Smooth muscle cell of the pulmonary artery (primary cell): ENCODE measurements at places on chromosomes 4 and X. TPM values are rescaled to one million over a fixed set of nuclear protein-coding genes. Genes with fewer than 3 reads are reported as not detected.

Gene SLC38A5
- 106 and 110 TPM in 2 replicates for total RNA-seq

Gene TMEM271
- not detected in 2 replicates for total RNA-seq

Gene EDNRA
- 9.3 and 17.1 TPM in 2 replicates for total RNA-seq

Gene GLRB
- total RNA-seq = 16.7 and 20.5 TPM in 2 replicates

Gene FAM200B
- 18.5 and 32.1 TPM in 2 replicates for total RNA-seq

Gene TLR10
- not detected in 2 replicates for total RNA-seq

Gene UGDH
- total RNA-seq = 79.7 and 154 TPM in 2 replicates

Gene TNMD
- total RNA-seq = not detected in 2 replicates

Gene RENBP
- total RNA-seq = 7.6 and 8.9 TPM in 2 replicates

Gene ENOPH1
- total RNA-seq = 41.1 and 55.4 TPM in 2 replicates

Gene AFM
- not detected in 2 replicates for total RNA-seq

Gene ZXDA
- total RNA-seq = 6.0 and 6.9 TPM in 2 replicates

Gene ASB5
- 0.83 and 2.2 TPM in 2 replicates for total RNA-seq

Gene CISD2
- 34.2 and 37.7 TPM in 2 replicates for total RNA-seq

Gene ATOH1
- not detected in 2 replicates for total RNA-seq

Gene SYNPO2
- total RNA-seq = 43.4 and 56.6 TPM in 2 replicates

Gene PPA2
- 65.6 and 66.3 TPM in 2 replicates for total RNA-seq

Gene FGFBP1
- total RNA-seq = not detected in 2 replicates

Gene SYN1
- 0.07 and 0.36 TPM in 2 replicates for total RNA-seq

Gene MAGEC3
- not detected in 2 replicates for total RNA-seq

Gene MGARP
- total RNA-seq = 24.0 and 43.3 TPM in 2 replicates

Gene NEIL3
- total RNA-seq = 0.89 and 3.8 TPM in 2 replicates

Gene TRIM2
- 34.1 and 49.1 TPM in 2 replicates for total RNA-seq

Gene SMAD1
- total RNA-seq = 6.8 and 7.9 TPM in 2 replicates

Gene HHIP
- total RNA-seq = 11.1 and 26.0 TPM in 2 replicates

Gene CCDC120
- 0.98 and 1.3 TPM in 2 replicates for total RNA-seq

Gene CSAG3
- total RNA-seq = not detected in 2 replicates

Gene PRRG1
- total RNA-seq = 11.5 and 12.8 TPM in 2 replicates

Gene TECRL
- total RNA-seq = not detected in 2 replicates

Gene CDX4
- not detected in 2 replicates for total RNA-seq

Gene FAM133A
- 0.07 and 0.20 TPM in 2 replicates for total RNA-seq

Gene OPHN1
- total RNA-seq = 5.9 and 11.9 TPM in 2 replicates

Gene CSAG1
- not detected in 2 replicates for total RNA-seq

Gene PASD1
- total RNA-seq = not detected in 2 replicates

Gene PDE5A
- 78.0 and 90.4 TPM in 2 replicates for total RNA-seq

Gene GAGE12F
- total RNA-seq = not detected in 2 replicates
